ENCODE measurements at places on chromosomes 6 and 20. TPM values are rescaled to one million over a fixed set of nuclear protein-coding genes. Genes with fewer than 3 reads are reported as not detected.

- H3K27me3 ChIP-seq: no peaks in the 10 kb centered on the region
- H3K36me3 ChIP-seq: no peaks in the 10 kb centered on the region
- H3K27ac ChIP-seq: no peak overlapping the region
- DNase-seq: no peak
- H3K4me1 ChIP-seq: no peaks in the 10 kb centered on the region
- no peak overlapping the region for H3K4me3 ChIP-seq
These were observed 166.0 kb downstream of the ARHGAP18 start for GRCh38 chr6:129543981-129544380.

DNA sequence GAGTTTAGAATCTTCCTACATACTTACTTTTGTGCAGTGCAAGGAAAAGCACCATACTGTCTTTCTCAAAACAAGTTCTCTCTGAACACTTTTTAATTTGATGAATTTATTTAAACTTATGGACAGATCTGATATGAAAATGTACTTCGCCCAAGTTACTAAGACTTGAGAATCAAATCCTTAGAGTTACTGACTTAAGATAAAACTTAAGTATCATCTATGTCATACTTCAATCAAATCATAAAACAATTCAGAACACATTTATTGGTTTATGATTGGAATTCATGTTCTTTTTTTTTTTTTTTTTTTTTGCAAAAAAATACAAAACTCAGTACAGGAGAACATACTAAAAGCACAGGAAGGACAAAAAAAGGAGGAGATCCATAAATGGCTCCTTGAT, 77.7 kb downstream of the MBOAT1 start:
- no peaks in the 10 kb centered on the region for H3K4me1 ChIP-seq
- no peaks in the 10 kb centered on the region for H3K27me3 ChIP-seq
- peaks cover 17% of the 10 kb centered on the region for H3K36me3 ChIP-seq
- H3K4me3 ChIP-seq: no peak overlapping the region
- no peak overlapping the region for H3K27ac ChIP-seq

- H3K4me3 ChIP-seq: no peak overlapping the region
- H3K36me3 ChIP-seq: no peaks in the 10 kb centered on the region
- no peaks in the 10 kb centered on the region for H3K4me1 ChIP-seq
- no peak overlapping the region for H3K27ac ChIP-seq
These were observed 18.8 kb downstream of the FRK start for GRCh38 chr6:116041934-116042333.

DNA sequence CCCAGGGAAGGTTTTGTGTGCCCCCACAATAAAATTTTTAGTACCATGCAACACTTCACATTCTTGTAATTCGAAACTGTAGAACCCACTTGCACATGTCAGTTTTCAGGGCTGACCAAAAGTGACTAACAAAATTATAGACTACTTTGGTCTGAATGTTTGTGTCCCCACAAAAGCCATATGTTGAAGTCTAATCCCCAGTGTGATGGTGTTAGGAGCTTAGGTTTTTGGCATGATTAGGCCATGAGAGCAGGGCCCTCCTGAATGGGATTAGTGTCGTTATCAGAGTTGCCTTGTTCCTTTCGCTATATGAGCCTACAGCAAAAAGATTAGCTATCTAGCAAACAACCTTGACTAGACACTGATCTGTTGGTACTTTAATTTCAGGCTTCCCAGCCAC, 49.0 kb upstream of the TENT5A start:
- H3K36me3 ChIP-seq: no peaks in the 10 kb centered on the region
- H3K27ac ChIP-seq: no peak overlapping the region
- no peak overlapping the region for H3K4me3 ChIP-seq
- no peaks in the 10 kb centered on the region for H3K4me1 ChIP-seq
- no peaks in the 10 kb centered on the region for H3K27me3 ChIP-seq
- DNase-seq: no peak

- H3K36me3 ChIP-seq: no peaks in the 10 kb centered on the region
- no peak overlapping the region for H3K4me3 ChIP-seq
- peak overlapping the region; percentile 97 for H3K27ac ChIP-seq
- H3K4me1 ChIP-seq: peaks cover 53% of the 10 kb centered on the region
- H3K27me3 ChIP-seq: peaks cover 16% of the 10 kb centered on the region
These were observed 1.3 kb upstream of the PLEKHG1 start for GRCh38 chr6:150598401-150598800.

GRCh38 chr20:55893031-55893430, 112.3 kb downstream of the CBLN4 start:
- no peak overlapping the region for H3K4me3 ChIP-seq
- H3K27ac ChIP-seq: no peak overlapping the region
- no peaks in the 10 kb centered on the region for H3K36me3 ChIP-seq

GRCh38 chr20:2983508-2983907, 59.9 kb upstream of the GNRH2 start:
- no peaks in the 10 kb centered on the region for H3K27me3 ChIP-seq
- no peak overlapping the region for H3K4me3 ChIP-seq
- peaks cover 43% of the 10 kb centered on the region for H3K36me3 ChIP-seq
- DNase-seq: no peak
- H3K4me1 ChIP-seq: peaks cover 3% of the 10 kb centered on the region
- no peak overlapping the region for H3K27ac ChIP-seq

GRCh38 chr6:158767709-158768108, 51.5 kb downstream of the EZR start:
- H3K4me1 ChIP-seq: no peaks in the 10 kb centered on the region
- H3K27ac ChIP-seq: no peak overlapping the region
- DNase-seq: no peak
- no peak overlapping the region for H3K4me3 ChIP-seq

GRCh38 chr6:44257753-44258324, 511 bp upstream of the SLC35B2 start:
- peaks cover 55% of the 10 kb centered on the region for H3K36me3 ChIP-seq
- H3K4me1 ChIP-seq: peaks cover 87% of the 10 kb centered on the region

DNA sequence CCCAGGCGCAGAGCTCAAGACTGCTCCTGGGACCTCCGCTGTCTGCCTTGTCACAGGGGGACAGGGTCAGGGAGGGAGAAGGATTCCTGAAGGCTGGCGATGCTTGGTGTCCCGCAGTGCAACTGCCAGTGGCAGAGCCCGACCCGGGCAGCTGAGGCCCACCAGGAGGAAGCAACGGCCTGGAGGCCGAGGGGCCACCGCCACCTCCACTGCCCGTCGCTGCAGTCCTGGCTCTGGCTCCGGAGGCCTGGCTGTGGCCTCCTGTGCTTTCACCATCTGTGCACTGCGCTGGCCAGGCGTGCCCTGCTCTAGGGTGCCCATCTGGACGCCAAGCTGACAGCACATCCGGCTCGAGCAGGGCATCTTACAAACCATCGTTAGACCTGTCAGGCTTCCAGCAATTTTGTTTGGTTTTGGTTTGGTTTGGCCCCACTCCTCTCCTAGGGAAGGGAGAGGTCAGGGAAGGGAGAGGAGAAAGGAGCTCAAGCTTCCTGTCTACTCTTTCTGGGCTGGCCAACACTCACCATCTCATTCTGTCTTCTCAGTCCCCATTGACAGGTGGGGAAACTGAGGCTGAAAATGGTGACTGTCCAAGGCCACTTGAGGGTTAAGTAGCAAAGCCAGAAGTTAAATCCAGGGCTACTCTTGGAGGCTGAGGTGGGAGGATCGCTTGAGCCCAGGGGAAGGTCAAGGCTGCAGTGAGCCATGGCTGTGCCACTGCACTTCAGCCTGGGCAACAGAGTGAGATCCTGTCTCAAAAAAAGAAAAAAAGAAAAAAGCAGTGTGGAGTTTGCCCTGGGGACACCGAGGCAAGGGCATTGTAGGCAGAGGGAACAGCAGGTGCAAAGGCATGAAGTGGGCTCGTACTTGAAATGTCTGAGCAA, 37.7 kb upstream of the NOL4L start:
- no peaks in the 10 kb centered on the region for H3K36me3 ChIP-seq
- peaks cover 14% of the 10 kb centered on the region for H3K27me3 ChIP-seq
- H3K4me3 ChIP-seq: no peak overlapping the region
- no peak overlapping the region for H3K27ac ChIP-seq

DNA sequence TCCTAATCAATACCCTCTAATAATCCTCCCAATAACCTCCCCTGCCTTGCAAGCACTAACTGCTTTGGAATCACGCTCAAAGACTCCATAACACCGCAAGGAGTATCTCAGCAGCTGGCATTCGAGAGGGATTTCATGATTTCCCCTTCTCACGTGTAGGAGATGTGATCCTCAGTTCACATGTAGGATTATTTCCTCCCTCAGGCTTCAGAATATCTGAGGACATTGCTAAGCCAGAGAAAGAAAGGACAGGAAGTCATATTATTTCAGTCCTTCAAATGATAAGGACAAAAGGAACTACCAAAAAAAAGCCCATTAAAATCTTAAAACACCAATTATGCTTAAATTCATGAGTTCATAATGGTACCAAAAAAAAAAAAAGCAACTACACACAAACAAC, 122.9 kb downstream of the NFATC2 start:
- H3K36me3 ChIP-seq: peaks cover 23% of the 10 kb centered on the region
- no peak overlapping the region for H3K4me3 ChIP-seq
- DNase-seq: no peak

DNA sequence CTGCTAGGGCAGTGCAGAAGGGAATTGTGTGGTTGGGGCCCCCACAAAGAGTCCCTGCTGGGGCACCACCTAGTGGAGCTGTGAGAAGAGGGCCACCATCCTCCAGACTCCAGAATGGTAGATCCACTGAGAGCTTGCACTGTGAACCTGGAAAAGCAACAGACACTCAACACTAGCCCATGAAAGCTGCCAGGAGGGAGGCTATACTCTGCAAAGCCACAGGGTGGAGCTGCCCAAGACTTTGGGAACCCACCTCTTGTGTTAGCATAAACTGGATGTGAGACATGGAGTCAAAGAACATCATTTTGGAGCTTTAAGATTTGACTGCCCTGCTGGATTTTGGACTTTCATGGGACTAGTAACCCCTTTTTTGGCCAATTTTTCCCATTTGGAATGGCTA, 328.4 kb upstream of the KHDRBS2 start:
- no peak overlapping the region for H3K27ac ChIP-seq
- no peak for DNase-seq
- H3K4me1 ChIP-seq: no peaks in the 10 kb centered on the region
- no peaks in the 10 kb centered on the region for H3K36me3 ChIP-seq
- no peaks in the 10 kb centered on the region for H3K27me3 ChIP-seq

DNA sequence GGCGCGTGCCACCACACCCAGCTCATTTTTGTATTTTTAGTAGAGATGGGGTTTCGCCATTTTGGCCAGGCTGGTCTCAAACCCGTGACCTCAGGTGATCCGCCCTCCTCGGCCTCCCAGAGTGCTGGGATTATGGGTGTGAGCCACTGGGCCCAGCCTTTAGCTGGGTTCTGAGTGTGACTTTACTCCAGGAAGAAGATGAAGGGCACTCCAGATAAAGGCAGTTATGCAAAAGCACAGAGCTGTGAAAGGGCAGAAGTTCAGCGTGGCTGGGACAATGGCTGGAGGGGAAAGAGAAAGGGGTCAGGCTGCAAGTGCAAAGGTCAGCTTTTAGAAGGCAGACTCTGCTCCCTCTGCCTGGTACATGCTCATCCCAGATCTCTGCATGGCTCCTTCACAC, 39.7 kb downstream of the MAP3K5 start:
- peak overlapping the region; percentile 80 for H3K27ac ChIP-seq
- DNase-seq: no peak
- no peak overlapping the region for H3K4me3 ChIP-seq
- H3K4me1 ChIP-seq: peaks cover 29% of the 10 kb centered on the region
- no peaks in the 10 kb centered on the region for H3K27me3 ChIP-seq

GRCh38 chr6:56311061-56311460, 63.7 kb upstream of the COL21A1 start:
- no peaks in the 10 kb centered on the region for H3K27me3 ChIP-seq
- H3K4me1 ChIP-seq: no peaks in the 10 kb centered on the region
- no peak for DNase-seq
- H3K4me3 ChIP-seq: no peak overlapping the region
- H3K36me3 ChIP-seq: no peaks in the 10 kb centered on the region
- no peak overlapping the region for H3K27ac ChIP-seq

DNA sequence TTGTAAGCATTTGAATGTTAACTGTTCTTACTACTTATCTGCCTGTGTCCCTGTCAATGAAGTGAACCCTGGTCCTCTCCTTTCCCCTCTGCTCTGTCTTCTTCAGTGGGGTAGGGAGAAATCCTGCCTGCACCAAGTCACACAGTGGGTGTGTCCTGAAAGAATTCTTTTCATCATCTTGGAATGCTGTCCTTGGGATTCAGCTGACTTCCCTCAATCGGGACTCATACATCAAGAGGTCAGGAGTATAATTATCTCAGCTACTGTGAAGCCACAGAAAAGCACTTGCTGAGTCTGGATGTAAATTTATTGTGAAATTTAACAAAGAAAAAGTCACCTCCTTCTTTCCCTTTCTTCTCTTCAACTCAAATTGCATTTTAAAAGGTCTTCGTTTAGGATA, 328.5 kb downstream of the SOX4 start:
- H3K4me3 ChIP-seq: no peak overlapping the region
- no peaks in the 10 kb centered on the region for H3K4me1 ChIP-seq
- no peaks in the 10 kb centered on the region for H3K36me3 ChIP-seq
- DNase-seq: no peak
- H3K27ac ChIP-seq: no peak overlapping the region
- no peaks in the 10 kb centered on the region for H3K27me3 ChIP-seq

DNA sequence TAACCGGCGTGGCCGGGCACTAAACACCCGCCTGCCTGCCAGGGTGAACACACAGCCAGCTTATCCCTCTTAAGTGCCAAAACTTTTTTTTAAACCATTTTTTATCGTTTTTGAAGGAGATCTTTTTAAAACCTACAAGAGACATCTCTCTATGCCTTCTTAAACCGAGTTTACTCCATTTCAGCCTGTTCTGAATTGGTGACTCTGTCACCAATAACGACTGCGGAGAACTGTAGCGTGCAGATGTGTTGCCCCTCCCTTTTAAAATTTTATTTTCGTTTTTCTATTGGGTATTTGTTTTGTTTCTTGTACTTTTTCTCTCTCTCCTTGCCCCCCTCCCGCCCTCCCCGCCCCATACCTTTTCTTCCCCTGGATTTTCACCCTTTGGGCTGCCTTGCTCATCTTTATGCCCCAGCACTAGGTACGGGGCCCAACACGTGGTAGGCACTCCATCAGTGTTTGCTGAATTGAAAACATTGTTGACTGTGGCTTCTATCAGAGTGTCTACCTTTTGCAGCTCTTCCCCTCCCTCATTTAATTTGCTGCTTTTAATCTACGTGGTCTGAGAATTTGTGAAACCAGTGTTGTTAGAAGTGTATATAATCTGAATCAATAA, 1.5 kb downstream of the ZCCHC3 start:
- peak overlapping the region; percentile 97 for H3K27ac ChIP-seq
- DNase-seq: no peak
- peaks cover 43% of the 10 kb centered on the region for H3K4me1 ChIP-seq

- no peak overlapping the region for H3K4me3 ChIP-seq
- no peaks in the 10 kb centered on the region for H3K27me3 ChIP-seq
- DNase-seq: no peak
- peaks cover 48% of the 10 kb centered on the region for H3K4me1 ChIP-seq
- H3K27ac ChIP-seq: no peak overlapping the region
- peaks cover 9% of the 10 kb centered on the region for H3K36me3 ChIP-seq
These were observed 3.5 kb downstream of the NDUFAF5 start for GRCh38 chr20:13788167-13788834.

- no peak overlapping the region for H3K27ac ChIP-seq
- no peak for DNase-seq
- H3K36me3 ChIP-seq: no peaks in the 10 kb centered on the region
- H3K27me3 ChIP-seq: no peaks in the 10 kb centered on the region
These were observed 108.5 kb downstream of the DHX35 start for GRCh38 chr20:39070484-39071231.

The NINL gene
- 11.5 TPM for total RNA-seq

The GLP1R gene
- total RNA-seq: 0.11 TPM

The EYA4 gene
- 1.8 TPM for total RNA-seq

The IL17A gene
- total RNA-seq: not detected

The HLA-A gene
- total RNA-seq: 1,154 TPM

The ABHD16B gene
- total RNA-seq: not detected

The TRIM10 gene
- total RNA-seq: 4.9 TPM

The IL17F gene
- total RNA-seq: not detected

The DCDC2 gene
- total RNA-seq: not detected

The RFX6 gene
- not detected for total RNA-seq

The MOG gene
- not detected for total RNA-seq

The MICAL1 gene
- total RNA-seq: 72.5 TPM
